ENCODE measurements at places on chromosomes 5 and 9.

- no peak for DNase-seq
Measured at GRCh38 chr9:124514125-124514524, 6.9 kb upstream of the NR5A1 start.

- no peak for DNase-seq
Measured at GRCh38 chr5:109959652-109960051, 269.9 kb downstream of the MAN2A1 start.

- DNase-seq = no peak
Measured at GRCh38 chr5:149150457-149150856, 9.2 kb downstream of the ABLIM3 start.

DNA sequence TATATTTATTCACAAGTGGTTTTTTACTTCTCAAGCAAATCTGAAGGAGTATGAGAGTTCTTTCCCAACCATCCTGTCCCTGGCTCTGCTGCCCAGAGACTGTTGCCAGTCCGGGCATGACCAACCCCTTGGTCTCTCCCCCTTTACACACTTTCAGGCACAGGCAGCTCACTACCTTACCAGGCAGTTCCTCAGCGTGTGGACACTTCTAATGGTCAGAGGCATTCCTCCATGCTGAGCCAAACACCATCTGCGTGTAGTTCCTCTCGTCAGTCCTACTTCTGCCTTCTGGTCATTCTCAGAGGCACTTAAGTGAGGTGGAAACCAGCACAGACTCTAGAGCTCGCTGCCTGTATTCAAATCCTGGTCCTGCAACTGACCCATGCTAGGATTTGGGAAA lies 56.1 kb downstream of the TSTD2 start:
- no peak for DNase-seq

GRCh38 chr5:59212596-59212995 lies 629.7 kb downstream of the RAB3C start:
- DNase-seq = no peak

DNA sequence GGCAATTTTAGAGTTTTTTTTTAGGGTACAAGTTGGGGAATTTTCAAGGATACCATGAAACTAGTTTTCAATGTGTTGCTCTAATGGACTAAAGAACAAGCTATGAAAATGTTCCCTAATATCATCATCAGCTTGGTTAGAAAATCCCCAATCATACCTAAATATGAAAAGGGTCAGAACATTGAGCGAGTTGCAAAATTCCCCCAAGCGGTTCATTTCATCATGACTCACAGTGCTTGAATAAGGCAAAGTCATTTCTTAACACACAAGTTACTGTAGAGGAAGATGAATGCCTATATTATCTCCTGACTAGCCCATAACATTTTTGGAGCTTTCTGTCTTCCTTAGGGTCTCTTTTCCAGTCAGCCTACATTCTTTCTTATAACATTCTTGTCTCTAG lies 62.7 kb downstream of the ST8SIA4 start:
- no peak for DNase-seq

GRCh38 chr9:135335691-135336181 lies 143.8 kb upstream of the PPP1R26 start:
- no peak for DNase-seq

- DNase-seq = no peak
Measured at GRCh38 chr5:171246231-171246630, 62.8 kb upstream of the TLX3 start.

DNA sequence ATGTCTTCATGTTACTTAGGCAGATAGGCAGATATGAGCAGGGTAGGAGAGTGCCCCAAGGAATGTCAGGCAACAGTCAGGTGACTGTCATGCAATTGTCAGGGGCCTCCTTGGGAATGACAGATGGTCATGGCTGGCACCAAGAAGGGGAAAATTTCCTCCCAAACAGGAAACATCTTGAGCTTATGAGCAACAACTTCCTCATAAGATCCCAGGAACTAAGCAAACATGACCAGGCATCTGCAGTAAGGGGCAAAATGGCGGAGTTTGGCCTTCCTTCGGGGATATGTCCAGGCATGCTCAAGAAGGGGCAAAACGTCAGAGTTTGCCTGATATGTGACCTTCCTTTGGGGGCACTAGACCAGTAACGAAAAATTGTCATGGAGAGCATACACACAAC lies 591.8 kb downstream of the PDE4D start:
- no peak for DNase-seq

DNA sequence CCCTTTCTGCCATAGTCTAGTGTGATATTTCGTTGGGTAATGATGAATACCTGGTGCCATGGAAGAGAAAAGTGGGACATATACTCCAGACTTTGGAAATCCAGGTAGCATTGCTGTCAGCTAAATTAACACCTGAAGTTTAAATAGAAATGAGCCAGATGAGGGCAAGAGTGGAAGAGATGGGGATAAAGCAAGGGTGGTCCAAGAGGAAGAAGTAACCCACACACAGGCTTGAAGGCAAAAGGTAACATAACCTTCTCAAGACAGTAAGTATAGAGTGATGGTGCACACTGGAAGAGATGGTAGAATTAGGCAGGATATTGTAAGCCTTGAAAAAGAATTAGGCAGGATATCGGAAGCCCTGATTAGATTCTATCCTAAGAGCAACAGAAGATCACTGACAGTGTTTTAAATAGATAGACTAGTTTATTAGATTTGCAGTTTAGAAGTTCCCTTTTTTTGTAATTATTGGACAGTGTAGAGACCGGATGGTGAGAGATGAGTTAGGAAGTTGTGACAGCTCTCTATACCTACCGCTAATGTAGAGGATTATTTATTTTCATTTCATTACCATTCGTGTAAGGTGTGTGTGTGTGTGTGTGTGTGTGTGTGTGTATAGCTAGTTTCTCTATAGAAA lies 16.8 kb downstream of the ANXA1 start:
- DNase-seq = no peak

- DNase-seq = no peak
Measured at GRCh38 chr9:14424289-14424688, 110.3 kb upstream of the NFIB start.

DNA sequence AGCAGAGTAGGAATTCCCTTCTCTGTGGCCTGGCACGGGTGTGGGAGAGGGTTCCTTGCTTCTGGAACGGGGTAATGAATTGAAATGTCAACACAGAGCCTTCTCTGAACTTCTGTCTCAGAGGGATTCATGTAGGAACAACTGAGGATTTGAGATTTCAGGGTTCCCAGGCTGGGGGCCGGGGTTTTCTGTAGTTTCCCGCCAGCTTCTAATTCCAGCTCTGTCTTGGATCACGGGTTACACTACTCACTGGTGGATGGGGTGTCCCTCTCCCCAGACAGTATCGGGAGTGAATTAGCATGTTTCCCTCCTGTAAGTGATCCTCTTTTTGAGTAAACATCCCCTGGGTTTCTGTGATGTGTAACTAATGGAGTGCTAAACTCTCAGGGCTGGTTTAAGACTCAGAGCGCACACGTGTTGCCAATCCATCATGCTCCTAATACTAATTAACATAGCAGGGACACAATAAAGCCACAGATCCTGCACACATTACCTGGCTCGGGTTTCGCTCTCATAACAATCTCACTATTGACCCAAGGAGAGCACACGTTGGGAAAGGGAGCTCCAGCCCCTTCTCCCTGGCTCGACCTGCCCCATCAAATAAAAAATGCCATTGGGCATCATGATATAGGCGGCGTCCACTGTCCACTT lies 18.1 kb upstream of the DMRT2 start:
- DNase-seq = no peak

DNA sequence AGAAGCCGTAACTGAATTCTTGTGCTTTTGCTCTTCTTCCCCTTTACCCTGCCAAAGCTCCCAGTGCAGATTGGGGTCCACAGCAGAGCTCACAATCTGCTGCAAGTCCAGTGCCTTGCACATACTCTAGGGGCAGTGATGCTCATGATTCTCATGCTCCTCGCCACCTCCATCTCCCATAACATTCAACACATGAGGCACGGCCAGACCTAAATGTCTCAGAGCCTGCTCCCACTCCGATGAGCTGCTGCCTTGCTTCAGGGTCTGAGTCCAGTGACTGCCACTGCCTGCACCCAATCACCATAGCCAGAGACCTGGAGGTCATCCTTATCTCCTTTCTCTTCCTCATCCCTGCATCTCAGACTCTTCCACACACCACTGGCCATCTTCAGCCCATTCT lies 10.5 kb downstream of the CSF1R start:
- DNase-seq = peak; percentile 2

GRCh38 chr5:59216841-59217240 lies 634.0 kb downstream of the RAB3C start:
- no peak for DNase-seq

- no peak for DNase-seq
Measured at GRCh38 chr5:39543335-39543734, 118.6 kb upstream of the DAB2 start.

DNA sequence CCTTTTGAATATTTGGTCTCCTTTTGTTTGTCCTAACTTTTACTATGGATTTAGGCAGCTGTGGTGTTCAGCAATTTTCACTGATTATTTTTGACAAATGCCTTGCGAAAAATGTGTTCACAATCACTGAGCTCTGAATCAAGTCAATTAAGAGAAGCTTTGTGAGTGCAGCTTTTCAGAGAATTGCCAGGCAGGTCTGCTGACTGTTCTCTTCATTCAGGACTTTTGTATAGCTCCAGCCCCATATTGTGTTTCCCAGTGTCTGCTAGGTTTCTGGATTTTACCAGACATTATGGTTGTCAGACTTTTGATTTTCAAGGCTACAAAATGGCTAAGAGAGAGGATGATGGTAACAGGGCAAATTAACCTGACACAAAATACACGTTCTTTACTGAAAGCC lies 1055.9 kb downstream of the CDH18 start:
- DNase-seq = no peak

GRCh38 chr5:33482335-33482734 lies 41.6 kb downstream of the TARS1 start:
- no peak for DNase-seq

- DNase-seq = no peak
Measured at GRCh38 chr9:26744191-26744965, 148.2 kb downstream of the CAAP1 start.

- no peak for DNase-seq
Measured at GRCh38 chr5:1174122-1174936, 27.1 kb upstream of the SLC6A19 start.

GRCh38 chr9:88182501-88182900 lies 44.2 kb upstream of the SPATA31C2 start:
- no peak for DNase-seq

- DNase-seq = no peak
Measured at GRCh38 chr5:113215401-113216060, 219.3 kb downstream of the TSSK1B start.

DNA sequence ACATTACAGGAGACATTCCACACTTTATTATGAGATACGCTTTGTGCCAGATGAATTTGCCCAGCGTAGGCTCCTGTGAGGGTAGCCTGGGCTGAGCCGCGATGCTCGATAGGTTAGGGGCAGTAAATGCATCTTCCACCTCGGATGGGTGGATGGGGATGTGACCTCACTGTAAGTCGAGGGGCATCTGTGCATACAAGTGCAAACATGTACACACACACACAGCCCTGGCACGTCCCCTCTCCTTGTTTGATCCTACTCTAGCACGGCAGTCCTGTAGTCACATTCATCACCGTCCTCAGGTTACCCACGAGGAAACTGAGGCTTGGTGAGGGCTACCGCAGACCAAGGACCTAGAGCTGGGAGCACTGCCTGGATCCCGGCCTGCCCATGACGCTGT lies 166.8 kb downstream of the COL23A1 start:
- DNase-seq = no peak

GRCh38 chr5:147892696-147893296 lies 13.5 kb downstream of the C5orf46 start:
- peak; percentile 73 for DNase-seq

- DNase-seq = no peak
Measured at GRCh38 chr9:114016101-114016500, 62.0 kb downstream of the AMBP start.

GRCh38 chr9:6199596-6199995 lies 16.0 kb upstream of the IL33 start:
- no peak for DNase-seq

DNA sequence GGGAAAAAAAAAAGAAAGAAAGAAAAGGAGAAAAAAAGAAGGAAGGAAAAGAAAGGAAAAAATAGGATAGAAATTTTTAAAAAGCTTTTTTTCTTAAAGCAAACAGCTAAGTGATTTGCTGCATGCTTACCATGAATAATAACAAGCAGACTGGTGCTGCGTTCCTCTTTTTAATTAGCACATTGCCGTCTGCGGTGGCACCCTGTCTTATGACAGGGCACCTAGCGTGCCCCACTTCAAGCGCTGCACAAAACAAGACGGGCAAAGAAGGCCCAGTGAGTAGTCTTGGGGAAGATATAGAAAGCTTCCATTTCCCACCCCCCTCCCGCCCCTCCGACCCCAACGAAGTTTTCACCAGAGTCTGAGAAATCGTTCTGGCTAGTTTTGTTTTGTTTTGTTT lies 513.9 kb downstream of the ZNF608 start:
- no peak for DNase-seq

- DNase-seq = no peak
Measured at GRCh38 chr5:116531635-116532034, 43.0 kb downstream of the SEMA6A start.

DNA sequence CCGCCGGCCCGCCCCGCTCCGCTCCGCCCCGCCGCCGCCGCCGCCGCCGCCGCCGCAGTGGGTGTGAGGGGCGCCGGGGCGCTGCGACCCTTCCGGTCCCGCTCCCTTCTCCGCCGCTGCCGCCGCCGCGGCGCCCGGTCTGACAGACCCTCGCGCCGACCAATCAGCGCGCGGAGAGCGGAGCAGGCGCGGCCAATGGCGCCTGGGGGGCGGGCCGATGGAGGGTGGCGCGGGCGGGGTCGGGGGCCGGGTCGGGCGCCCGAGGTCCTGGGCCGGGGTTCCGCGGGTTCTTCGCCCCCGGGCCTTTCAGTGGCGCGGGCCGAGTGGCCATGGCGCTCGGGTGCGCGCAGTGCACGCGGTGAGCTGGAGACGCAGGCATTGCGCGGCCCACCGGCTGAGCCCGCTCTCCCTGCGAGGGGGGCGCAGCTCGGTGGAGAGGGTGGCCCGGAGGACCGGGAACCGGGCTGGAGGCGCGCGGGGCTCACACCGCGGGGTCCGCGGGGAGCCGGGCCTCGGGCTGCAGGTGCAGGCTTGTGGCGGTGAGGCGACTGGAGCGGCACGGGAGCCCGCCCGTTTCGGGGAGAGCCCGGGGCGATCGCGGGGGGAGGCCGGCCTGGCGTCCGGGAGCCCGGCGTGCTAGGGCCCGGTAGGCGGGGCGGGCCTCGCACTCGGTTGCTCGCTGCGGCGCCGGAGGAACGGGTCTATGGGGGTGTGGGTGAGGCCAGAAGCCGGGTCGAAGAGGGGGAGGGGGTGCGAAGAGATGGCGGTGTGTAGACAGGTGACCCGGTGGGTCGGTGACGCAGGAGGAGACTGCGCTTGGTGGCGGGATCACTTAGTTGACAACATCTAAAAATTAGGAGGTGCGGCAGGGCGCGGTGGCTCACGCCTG lies at the start of gene MAPK9:
Gene MAPK9 (minus strand): TSS at position 141 of the 889 bp plus-strand sequence. CDS start 11,522 bp downstream, outside the sequence.
- DNase-seq = peak; percentile 68

DNA sequence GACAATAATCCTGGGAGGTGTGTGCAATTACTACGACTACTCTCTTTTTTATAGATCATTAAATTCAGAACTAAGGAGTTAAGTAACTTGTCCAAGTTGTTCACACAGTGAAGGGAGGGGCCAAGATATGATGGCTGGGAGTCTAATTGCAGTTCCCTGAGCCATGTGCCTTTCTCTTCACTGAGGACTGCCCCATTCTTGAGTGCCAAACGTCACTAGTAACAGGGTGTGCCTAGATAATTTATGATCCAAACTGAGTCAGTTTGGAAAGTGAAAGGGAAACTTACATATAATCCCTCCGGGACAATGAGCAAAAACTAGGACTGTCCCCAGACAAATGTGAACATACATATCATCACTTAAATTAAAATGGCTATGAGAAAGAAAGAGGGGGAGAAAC lies 20.2 kb downstream of the IL7R start:
- DNase-seq = no peak

- no peak for DNase-seq
Measured at GRCh38 chr5:174581479-174581878, 142.9 kb upstream of the MSX2 start.

GRCh38 chr5:73433982-73434342 lies 14.6 kb downstream of the FOXD1 start:
- no peak for DNase-seq

Measured in breast epithelium (tissue), 4 donors.